Cardiac septum (tissue), 1 donor: ENCODE measurements at places on chromosomes 1 and 21. TPM values are rescaled to one million over a fixed set of nuclear protein-coding genes. Genes with fewer than 3 reads are reported as not detected.

DNA sequence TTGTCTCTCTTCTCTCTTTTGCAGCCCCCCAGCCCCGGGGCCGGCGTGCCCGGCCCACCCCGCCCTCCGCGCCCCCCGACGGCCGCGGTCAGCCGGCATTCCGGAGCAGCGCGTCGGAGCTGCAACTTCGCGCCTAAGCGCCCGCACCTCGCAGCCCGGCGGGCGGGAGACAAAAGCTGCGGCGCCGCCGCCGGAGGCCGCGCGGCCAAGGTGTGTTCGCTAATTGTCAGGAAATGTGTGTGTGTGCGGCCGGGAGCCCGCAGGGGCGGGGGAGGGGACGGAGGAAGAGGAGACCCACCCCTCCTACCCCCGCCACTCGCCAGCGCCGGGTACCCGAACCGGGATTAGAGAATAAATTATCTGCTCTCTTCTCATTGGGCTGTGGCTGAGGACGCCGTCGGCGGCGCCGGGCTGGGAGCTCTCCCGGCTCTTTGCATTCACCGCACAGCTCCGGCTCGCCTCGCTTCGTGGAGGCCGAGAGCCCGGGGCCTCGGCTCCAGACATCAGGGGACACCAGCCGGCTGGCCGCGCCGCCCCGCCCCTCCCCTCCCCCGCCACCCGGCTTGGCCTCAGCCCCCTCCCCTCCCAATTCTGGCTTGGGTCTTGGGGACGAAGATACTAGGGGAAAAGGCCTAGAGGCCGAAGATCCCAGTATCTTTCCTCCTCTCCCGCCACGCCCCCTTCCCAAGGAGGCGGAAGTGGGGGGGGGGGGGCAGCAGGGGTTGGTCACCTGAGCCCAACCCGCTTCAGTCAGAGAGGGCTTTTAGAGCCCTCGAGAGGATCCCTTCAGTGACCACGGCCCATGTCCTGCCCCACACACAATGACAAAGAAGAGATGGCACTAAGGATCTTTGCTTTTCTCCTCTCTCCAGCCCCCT lies 1.3 kb upstream of the BLACAT1 start:
- DNase-seq, result no peak

GRCh38 chr1:167342846-167343245 lies 122.2 kb downstream of the POU2F1 start:
- no peak for DNase-seq

Gene ALX3
- 0.22 TPM for total RNA-seq

GRCh38 chr1:203447151-203447550 lies 28.5 kb upstream of the PRELP start:
- no peak for DNase-seq

- DNase-seq, result no peak
Measured at GRCh38 chr1:113652771-113653170, 106.5 kb downstream of the PHTF1 start.

Gene SMIM1
- 8.0 TPM for total RNA-seq

DNA sequence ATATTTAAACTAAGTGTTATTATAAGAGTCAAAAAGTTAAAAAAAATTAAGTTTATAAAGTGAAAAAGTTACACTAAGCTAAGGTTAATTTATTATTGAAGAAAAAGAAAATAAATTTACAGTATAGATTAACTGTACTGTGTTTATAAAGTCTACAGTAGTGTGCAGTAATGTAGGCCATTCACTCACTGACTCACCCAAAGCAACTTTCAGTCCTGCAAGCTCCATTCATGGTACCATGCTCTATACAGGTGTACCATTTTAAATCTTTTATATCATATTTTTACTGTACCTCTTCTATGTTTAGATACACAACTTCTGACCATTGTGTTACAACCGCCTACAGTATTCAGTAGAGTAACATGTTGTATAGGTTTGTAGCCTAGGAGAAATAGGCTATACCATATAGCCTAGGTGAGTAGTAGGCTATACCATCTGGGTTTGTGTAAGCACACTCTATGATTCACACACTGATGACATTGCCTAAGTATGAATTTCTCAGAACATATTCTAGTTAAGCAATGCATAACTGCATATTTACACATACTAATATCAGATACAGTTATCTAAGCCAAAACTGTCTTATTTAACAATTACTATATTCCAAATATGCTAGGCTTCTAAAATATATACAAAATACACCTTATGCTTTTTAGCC lies 80.6 kb upstream of the GFI1 start:
- DNase-seq, result no peak

DNA sequence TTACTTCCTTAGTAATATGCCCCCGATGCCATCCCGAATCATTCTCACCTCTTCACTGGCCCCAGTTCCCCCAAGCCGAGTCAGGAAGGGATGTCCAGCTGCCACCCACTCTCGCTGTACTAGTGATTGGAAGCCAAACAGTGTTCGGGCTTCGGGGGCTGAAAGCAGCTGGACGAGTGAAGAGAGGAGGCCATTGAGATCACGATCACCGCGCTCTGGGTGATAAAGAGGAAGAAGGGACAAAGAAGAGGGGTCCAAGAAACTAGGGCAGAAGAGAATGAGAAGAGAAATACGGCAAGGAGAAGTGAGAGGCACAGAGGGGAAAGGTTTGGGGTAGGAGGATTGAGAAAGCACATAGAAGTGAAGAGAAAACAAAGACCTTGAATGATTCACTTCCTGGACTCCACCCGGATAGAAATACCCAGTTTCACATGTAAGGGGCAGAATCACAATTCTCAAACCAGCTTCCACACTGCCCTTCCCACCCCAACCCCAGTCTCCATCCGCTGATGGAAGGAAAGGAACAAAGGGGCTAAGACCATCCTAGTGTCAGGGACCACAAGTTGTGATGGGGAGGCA lies 3.7 kb upstream of the SF3B4 start:
- DNase-seq, result no peak

DNA sequence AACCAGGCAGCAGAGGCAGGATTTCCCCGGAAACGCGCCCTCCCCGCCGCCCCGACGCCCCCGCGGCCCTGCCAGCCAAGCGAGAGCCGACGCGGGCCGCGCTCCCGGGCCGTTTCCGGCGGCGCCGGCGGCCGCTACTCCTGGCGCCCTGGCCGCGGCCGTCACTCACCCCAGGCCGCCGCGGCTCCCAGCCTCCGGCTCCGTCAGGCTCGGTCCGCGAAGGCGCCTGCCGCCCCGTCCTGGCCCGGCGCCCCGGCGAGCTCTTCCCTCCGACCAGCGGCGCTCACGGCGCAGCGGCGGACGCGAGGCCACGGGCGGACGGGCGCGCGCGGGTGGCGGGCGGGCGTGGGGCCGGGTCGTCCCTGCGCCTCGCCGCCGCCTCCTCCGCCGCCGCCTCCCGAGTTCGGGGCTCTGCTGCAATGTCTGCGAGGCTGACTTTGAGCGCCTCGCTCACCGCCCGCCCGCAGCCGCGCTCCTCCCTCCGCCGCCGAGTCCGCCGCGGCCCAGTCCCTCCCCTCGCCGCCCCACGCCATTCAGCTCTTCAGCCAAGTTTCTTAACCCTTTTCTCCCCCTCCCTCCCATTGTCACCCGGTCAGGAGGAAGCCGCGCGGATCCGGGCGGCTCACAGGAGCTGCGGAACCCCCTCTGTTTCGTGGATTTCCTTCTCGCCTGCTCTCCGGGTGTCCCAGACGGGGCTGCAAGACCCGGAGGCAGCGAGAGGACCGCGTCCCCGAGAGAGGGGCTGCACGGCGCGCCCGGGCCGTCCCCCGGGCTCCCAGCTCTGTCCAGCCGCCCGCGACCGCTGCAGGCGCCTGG lies at the start of gene NRIP1:
TSS of gene NRIP1 (minus strand) at position 425 of the 816 bp plus-strand sequence. CDS start 96,808 bp downstream, outside the sequence.
- DNase-seq, result peak; percentile 96

- no peak for DNase-seq
Measured at GRCh38 chr1:98991127-98992012, 13.3 kb downstream of the PLPPR5 start.

DNA sequence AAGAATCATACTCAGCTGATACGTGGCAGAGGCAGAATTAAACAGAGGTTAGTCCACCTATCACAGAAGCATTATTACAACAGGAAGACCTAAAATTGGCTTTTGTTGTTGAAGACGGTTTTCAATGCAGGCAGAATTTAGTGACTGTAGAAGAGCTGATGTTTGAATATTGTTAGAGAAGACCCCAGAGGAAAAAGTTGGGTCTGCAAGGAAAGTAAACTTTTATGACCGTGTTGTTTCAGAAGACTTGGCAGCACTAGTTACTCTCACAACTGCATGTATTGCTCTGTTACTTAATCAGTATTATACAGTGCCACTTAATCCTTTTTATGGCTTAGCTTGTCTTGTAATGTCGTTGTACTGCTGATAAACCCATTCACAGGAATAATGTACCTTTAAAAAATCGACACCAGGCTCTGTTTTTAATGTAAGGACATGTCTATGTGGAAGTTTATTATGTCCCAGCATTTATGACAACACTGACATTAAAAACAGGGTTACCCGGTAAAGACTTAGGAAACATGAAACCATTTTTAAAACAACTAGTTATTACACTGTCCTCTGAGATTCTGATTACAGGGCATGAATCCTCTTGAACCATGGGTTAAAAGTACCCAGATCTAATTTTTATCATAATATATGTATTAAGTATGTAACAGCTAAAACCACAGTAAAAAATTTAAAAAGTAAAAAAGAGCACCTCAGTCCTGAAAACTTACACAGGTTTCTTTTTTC lies 235.4 kb downstream of the TTLL7 start:
- DNase-seq, result no peak

Gene SLC1A7
- 0.43 TPM for total RNA-seq

GRCh38 chr1:40766017-40766416 lies 17.6 kb upstream of the KCNQ4 start:
- DNase-seq, result no peak

Gene ACKR1
- total RNA-seq, result 22.5 TPM

Gene GUCA2B
- not detected for total RNA-seq

GRCh38 chr1:47712596-47713299 lies 274.9 kb downstream of the FOXD2 start:
- no peak for DNase-seq

DNA sequence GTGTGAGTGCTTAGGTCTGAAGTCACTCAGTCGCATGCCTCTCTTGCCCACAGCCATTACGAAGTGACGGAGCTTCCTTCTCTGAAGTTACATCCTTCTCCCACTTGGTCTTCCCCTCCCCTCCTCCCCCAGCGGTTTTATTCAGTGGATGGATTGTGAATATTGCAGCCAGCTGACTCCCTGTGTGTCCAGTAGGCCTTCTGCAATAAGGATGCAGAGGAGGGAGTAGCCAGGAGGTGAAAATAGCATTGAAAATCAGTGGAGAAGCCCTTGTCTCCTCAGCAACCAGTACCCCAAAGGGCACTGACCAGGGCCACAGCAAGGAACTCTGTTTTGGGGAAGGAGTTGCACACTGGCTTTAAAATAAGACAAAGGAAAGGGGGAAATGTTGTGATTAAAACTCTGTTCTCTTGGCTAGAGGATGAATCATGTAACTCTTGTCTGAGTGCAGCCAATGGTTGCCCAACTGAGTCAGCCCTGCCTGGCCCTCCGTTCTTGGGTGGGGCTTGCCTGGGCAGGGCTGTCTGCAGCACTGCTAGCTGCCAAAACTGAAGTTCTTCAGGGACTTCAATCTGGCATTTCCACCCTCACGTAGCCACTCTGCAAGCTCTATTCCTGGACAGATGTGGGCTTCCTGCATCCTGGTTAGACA lies 4.3 kb downstream of the S100A10 start:
- DNase-seq, result no peak

- no peak for DNase-seq
Measured at GRCh38 chr1:156065212-156065611, 4.3 kb downstream of the RAB25 start.

GRCh38 chr21:15455819-15456462 lies 273.8 kb upstream of the USP25 start:
- no peak for DNase-seq

Gene SMIM34
- total RNA-seq, result 0.48 TPM

GRCh38 chr1:227885135-227885647 lies 62.5 kb downstream of the WNT9A start:
- DNase-seq, result peak; percentile 67

Gene MAP1LC3C
- total RNA-seq, result 0.32 TPM

Gene TDRD5
- total RNA-seq, result not detected

DNA sequence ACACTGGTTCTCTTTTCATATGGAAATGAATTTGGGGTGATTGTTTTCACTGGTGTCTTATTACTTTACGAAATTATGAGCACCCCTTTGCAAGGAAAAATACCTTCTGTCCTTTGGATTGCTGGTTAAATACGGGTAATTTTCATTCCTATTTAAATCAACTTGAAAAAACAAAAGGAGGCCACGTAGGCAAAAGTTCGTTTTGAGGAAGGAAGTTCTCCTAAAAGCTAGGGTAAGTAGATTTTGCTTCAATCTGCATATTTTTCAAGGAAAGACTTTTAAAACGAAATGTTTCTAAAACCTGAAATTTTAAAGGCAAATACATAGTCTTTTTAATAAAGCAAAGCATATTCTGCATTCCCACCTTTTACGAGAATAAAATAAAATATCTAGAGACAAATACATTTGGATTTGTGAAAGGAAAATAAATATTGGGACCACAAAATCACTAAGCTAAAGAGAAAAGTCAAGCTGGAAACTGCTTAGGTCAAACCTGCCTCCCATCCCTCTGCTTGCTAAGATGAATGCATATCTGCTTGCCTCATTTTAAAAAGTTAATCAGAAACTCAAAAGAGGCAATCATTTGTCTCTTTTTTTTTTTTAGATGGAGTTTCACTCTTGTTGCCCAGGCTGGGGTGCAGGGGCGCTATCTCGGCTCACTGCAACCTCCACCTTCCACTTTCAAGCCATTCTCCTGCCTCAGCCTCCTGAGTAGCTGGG lies 70.9 kb upstream of the ETS2 start:
- DNase-seq, result no peak

DNA sequence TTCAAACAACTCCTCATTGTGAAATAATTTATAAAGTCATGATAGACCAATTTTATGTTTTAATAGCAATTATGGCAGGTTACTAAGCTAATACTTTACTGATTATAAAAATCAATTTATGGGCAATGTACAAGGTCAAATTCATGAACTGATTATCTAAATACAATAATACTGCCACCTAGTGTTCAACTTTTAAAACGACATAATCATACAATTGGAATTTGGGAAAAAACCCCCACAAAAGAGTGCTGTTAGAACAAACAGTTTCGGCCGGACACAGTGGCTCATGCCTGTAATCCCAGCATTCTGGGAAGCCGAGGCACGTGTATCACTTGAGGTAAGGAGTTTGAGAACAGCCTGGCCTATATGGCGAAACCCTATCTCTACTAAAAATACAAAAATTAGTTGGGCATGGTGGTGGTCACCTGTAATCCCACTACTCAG lies 14.0 kb downstream of the GTF2B start:
- DNase-seq, result no peak
